ENCODE measurements at places on chromosomes 3 and 15.

GRCh38 chr3:46460051-46460450 lies 4.7 kb downstream of the LTF start:
- no peak for DNase-seq

GRCh38 chr3:173217127-173217526 lies 76.1 kb upstream of the SPATA16 start:
- DNase-seq, result no peak

- no peak for DNase-seq
Measured at GRCh38 chr3:88828466-88828865, 279.0 kb upstream of the EPHA3 start.

DNA sequence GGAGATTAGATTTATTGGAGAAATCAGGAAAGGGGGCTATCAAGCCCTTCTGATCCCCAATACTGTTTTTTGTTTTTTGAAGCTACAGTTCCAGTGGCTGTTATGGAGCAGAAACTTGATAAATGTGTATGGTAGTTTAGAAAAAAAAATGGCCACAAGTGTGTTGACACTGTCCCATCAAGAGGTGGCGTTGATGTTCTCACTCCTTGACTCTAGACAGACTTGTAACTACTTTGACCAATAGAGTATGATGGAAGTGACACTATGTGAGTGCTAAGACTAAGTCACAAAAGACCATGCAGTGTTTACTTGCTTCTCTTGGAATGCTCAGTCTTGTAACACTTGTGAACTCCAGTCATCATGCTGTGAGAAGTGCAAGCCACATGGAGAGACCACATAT lies 356.7 kb downstream of the PDCD6IP start:
- no peak for DNase-seq

DNA sequence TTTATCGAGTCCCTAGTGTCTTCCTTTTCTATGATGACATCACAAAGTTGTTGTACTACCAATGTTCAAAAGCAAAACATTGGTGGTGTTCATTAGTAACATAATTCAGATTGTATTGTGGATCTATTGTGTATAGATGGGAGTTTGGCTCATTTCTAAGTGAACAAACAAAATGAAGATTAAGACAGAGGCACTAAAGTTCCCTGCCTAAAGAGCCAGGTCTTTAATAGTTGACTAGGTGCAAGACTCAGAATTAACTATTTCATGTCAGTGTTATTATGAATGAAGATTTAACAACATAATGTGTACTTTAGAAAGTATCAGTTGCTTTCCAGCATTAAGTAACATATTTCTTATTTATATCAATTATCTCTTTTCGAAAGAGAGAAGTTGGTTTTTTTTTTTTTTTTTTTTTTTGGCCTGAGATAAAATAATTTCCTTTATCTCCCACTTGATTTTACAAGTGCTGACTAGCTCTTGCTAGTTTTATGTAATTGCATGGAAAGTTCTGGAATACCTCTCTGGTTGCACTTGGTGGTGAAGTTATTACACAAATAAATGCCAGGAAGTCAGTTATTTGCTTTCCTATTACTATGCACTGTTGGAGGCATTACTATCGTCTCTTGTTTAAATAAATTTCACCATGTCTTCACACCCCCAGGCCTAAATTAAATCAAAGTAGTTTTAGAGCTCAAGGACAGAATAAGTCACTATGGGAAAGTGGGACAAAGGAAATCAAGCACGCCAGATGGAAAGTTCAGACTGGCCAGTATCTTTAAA lies 48.7 kb downstream of the NAALADL2 start:
- no peak for DNase-seq

DNA sequence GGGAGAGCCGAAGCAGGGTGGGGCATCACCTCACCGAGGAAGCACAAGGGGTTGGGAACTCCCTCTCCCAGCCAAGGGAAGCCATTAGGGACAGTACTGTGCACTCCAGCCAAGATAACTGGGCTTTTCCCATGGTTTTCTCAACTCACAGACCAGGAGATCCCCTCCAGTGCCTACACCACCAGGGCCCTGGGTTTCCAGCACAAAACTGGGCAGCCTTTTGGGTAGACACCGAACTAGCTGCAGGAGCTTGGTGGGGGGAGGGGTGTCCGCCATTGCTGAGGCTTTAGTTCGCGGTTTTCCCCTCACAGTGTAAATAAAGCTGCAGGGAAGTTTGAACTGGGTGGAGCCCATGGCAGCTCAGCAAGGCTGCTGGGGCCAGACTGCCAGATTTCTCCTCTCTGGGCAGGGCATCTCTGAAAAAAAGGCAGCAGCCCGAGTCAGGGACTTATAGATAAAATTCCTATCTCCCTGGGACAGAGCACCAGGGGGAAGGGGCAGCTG lies 129.6 kb upstream of the LMCD1 start:
- DNase-seq, result no peak

DNA sequence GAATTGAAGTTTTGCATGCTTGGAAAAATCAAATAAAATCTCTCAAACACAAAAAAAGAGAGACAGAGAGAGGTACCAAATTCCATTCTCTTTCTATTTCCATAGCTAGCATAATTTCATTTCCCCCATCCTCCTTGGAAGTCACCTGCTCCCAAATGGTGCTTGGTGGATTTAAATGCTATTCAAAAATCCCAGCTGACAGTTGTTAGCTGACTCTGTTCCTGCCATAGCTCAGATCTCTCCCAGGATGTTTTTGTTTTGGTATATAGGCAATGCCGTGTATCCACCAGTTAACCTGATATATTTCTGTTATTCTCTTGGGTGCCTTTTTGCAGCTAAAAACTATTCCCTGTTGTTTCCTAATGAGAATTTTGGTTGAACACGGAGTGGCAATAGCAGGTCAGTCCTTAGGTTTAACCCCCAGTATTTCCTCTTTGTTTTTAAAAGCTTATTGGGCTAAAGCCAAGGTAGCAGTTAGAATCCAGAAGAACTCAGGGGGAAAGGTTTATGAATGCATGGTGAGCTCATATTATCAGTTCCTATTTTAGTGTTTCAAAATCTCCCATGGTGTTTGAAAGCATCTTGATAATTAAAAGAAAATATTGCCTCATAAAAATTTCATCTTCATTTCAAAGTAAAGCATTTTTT lies 240.0 kb upstream of the GBE1 start:
- no peak for DNase-seq

DNA sequence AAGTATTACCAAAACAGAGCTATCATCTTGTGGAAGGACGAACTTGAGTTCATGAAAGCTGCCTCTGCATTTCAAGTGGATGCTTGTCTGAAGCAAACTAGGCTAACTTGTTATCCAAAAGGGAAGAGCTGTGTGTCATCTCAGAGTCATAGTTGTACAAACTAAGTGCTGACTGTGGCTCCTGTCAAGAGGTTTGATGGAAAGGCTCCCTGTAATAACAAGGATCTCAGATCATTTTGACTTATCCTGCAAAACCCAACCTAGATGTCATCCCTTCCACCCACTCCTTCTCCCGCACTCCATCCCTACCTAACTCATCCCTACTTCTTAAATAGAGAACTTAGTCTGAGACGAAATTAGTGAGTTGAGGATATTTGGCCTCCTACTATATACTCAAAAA lies 110.8 kb downstream of the NR2E3 start:
- DNase-seq, result no peak

- no peak for DNase-seq
Measured at GRCh38 chr3:154247806-154248415, 76.4 kb downstream of the DHX36 start.

GRCh38 chr3:34072297-34072696 lies 273.9 kb downstream of the PDCD6IP start:
- no peak for DNase-seq

DNA sequence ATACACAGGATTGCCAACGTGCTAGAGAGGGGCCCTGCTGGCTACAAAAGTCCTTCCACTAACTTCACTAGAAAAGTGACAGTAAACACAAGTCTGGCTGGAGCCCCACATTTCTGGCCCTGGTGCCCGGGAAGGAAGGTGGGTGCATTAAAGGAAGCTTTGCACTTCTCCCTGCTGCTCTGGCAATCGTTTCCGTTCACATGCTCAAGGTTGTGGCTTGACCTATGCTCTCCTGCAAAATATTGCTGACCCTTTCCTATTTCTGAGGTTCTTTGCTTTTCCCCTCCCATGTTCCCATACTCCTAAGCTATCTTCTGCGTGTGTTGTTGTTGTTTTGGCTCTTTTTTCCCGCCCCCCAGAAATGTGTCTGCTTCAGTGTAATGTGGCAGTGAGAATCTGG lies 9.1 kb upstream of the CCR3 start:
- DNase-seq, result no peak

GRCh38 chr3:16253601-16254000 lies 11.1 kb downstream of the DPH3 start:
- no peak for DNase-seq

GRCh38 chr15:40258544-40258943 lies 19.7 kb downstream of the PAK6 start:
- DNase-seq, result no peak

- DNase-seq, result no peak
Measured at GRCh38 chr3:123804676-123805075, 79.5 kb downstream of the MYLK start.
